NCI-H1048 (cell line): ENCODE measurements at places on chromosomes 7 and 10.

DNA sequence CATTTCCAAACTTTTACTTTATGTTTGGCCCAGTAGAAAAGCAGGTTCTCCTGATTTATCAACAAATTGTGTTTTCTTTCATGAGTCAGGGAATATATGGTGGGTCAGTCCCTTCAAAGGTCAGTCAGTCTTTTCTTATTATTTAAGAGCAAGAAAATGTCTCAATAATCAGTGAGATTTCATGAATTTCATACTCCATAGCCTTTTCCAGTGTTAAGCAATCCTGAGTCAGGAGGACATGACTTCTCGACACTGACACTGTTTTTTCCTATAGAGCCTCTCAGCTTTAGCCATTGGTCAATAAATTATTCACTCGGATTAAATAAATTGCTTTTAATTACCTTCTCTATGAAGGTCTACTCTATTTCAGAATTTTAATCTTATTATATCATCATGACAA, 334.5 kb downstream of the SORCS1 start:
- no peak for DNase-seq

- DNase-seq: peak; percentile 8
Measured at GRCh38 chr7:99844328-99844727, 16.5 kb downstream of the CYP3A43 start.

GRCh38 chr7:53900856-53901528, 641.2 kb upstream of the VSTM2A start:
- DNase-seq: no peak

GRCh38 chr7:26987338-26987737, 108.5 kb downstream of the HOXA1 start:
- no peak for DNase-seq

DNA sequence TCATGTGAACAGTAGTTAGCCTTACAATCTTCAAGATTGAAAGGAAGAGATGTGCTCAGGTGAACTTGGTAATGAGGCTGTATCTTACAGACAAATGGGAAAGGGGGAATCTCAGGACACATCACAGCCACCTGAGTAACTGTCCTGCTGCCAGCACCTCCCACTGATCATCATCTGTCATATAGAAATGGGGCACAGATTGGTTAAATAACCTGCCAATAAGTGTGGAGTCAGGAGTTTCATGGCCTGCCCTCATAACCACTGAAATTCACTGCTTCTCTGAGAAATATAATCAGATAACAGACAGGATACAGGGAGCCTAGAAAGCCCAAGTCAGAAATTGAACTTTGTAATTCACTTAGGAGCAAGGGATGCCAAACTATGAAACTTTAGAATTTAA, 64.9 kb upstream of the TAS2R16 start:
- DNase-seq: no peak

- DNase-seq: no peak
Measured at GRCh38 chr7:134823400-134823799, 44.0 kb downstream of the CALD1 start.

DNA sequence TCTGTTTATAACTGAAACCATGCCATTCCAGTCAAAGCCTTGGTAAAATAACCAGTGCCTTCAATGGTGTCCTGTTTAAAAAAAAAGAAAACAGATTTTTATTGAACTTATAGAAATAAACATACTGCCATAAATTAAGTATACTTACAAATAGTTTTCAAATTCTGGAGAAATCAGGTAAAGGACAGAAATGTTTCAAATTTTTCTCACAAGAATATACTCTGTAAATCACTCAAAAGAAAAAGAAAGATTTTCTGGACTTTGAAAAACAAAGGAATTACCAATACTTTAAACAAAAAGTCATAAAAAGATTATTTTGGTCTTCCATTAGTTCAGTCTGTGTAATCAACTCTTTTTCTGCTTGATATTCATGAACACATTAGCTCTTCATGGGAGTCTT, 23.9 kb downstream of the MRPL32 start:
- no peak for DNase-seq

DNA sequence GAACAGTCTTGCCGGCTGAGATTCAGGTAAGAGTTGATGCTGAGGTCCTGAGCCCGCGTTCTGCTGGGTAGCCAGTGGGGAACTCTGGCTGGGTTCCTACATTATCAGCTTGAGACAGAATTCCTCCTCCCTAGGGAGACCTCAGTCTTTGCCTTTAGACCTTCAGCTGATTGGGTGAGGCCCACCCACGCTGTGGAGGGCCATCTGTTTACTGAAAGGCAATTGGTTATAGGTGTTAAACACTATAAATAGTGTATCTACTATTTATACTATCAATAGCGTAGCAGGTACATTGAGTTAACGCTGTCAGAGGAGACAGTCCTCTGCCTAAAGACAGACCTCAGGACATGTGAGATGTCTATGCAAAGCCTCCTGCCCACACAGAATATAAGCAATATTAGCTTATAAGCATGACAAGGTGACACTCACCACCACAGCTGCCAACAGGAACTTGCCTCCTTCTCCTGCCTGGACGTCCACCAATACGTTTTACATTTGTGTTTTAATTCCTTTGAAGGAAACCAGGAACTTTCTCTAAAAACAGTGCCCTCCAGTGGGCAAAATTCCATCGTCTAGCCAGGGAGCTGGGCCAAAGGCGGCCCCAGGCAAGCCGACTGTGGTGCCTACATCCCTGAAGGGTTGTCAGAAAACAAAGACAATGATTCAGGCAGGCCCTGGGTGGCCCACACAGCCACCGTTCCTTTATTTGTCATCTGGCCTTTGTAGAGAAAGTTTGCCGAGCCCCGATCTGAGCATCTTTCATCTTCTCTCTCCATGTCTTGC, 58.8 kb downstream of the INSIG1 start:
- no peak for DNase-seq

DNA sequence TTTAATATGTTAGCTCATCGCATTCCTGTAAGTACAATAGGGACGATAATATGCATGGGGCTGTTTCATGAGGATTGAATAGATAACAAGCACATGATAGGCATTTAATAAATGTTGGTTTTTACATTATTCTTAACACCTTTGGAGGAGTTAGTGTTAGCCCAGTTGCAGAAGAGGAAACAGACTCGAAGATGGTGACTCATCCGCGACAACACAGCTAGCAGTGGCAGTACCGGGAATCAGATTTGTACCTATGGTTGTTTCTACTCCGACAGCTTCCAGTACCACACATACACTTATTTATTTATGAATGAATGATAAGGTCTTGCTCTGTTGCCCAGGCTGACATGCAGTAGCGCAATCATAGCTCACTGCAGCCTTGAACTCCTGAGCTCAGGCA, 2.9 kb downstream of the LRMDA start:
- no peak for DNase-seq

DNA sequence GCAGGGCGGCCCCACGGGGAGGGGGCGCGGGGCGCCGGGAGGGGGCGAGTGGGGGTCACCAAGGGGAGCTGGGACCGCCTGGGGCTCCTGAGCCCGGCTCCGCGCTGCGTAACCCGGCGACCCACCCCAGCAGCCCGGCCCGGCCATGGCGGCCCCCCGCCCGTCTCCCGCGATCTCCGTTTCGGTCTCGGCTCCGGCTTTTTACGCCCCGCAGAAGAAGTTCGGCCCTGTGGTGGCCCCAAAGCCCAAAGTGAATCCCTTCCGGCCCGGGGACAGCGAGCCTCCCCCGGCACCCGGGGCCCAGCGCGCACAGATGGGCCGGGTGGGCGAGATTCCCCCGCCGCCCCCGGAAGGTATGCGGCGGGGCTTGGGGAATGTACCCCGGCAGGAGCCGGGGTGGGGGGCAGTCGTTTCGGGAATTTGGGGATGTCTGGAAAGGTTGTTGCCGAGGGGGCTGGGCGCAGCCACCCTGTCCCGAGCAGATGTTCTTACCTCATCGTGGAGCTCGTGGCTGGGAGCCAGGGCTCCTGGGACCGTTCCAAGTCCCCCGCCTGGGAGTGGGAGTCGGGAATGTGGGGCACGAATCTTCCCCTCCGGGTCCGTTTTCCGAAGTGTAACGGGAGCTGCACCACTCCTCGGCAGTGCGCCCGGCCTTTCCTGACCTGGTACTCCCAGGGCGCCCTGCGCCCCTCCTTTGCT, 431 bp downstream of the ZYX start:
- DNase-seq: no peak

DNA sequence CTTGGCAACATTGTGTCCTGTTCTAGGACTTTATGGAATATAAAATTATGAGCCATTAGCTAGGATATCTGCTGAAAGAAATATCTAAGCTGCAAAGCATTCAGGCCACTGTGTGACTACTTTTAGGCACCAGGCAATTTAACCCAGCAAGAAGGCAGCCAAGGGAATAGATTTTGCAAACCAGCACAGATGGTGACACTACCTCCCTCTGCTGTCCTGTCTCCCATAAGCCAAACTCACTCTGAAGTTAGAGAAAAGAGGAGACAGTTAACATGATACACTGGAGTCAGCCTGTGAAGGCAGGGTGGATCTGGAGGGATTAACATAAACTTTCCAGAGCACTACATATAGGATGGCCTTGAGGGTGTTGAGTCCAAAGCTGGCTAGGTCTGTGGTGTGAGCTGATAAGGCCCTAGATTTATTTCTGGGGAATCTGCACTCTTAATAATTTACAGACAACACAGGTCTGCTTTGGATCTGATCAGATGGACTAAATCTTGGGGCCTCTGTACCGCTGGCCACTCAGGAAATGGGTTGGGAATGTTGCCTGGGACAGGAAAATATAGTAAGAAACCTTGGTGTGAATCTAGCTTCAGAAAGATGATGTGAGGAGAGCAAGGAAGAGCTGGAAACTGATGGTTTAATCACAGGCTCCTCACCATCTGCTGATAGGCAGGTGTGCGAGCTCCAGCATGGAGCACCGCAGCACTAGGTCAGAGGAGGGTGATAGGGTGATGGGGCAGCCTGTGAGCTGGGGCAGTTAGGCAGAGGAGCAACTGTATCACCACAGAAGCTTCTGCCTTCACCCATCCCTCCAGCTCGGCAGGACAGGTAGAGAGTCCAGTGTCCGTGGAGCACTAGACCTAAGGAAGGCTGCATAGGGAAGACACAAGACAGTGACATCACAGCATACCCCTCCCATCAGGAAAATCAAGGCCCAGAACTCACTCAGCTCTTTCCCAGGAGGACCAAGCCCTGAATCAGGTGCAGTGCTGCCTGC, 229.9 kb upstream of the PRSS1 start:
- no peak for DNase-seq

- no peak for DNase-seq
Measured at GRCh38 chr7:105849122-105849855, 27.1 kb downstream of the ATXN7L1 start.

DNA sequence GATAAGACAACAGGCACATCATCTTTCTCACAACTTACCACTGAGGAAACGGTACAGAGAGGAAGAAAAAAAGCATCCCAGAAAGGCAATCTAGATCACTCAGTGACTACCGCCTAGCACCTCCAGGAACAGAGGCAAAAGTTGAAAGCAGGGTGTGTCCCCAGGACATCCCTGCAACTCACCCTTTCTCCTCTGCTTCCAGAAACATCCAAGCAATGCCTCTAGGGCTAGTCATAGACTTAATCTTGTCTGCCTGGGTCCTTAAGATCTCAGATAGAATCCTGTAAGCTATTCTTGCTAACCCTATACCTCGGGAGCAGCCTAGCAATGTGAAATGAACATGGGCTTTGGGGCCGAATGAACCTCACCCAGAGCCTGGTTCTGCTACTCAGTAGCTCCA, 18.8 kb upstream of the PDCD4 start:
- no peak for DNase-seq

GRCh38 chr7:36984041-36984521, 259.8 kb upstream of the AOAH start:
- no peak for DNase-seq

DNA sequence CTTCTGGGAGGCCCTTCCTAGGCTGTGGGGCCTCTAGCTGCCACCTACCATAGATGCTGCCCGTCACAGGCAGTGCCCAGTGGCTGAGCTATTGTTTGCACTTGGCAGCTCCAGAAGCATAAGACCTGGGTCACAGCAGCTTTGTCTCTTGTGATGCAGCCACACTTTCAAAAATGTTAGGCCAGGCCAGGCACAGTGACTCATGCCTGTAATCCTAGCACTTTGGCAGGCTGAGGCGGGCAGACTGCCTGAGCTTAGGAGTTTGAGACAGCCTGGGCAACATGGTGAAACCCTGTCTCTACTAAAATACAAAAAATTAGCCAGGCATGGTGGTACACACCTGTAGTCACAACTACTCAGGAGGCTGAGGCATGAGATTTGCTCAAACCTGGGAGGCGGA, 9.5 kb upstream of the KAZALD1 start:
- no peak for DNase-seq

DNA sequence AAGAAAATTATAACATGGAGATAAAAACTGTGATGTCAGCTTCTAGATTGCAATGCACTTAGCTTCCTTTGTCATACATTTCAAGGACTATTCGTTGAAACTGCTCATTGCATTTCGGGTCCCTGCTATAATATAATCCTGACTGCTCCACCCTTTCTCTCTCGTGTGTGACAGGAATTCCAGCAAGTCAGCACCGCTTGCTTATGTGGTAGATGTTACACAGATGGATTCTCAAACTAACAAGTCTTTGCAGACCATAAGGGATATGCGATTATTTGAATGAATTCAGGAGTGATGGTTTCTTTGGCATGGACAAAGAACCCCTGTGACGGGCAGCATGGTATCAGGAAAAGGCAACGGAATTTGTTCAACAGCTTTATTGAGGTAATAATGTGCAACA, 184.0 kb downstream of the GRID1 start:
- DNase-seq: no peak

DNA sequence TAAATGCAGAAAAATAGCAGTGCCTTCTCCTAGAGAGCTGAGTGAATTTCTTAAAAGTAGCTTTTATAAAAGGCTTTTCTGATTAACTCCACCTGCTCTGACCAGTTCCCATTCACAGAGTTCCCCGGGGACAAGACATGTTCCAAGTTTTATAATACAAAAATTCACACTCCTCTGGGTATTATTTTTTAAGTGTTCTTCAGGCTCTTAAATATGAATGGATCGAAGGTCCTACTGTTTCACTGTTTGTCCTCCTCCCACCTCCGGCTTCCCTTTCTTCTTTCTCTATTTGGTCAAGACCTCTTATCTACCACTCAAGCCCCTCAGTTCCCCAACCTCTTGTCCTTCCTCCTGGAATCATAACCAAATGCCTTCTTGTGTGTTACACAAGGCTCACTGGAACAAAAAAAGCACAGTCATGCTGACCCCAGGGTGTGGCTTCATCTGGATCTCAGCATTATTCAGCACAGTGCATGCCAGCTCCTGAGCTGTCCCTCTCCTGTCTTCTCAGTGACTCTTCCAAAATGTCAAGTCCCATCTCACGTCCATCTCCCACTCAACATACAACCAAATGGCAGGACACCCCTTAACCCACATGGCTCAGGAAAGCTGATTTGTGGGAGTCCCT, 222.4 kb downstream of the SORCS1 start:
- DNase-seq: no peak

DNA sequence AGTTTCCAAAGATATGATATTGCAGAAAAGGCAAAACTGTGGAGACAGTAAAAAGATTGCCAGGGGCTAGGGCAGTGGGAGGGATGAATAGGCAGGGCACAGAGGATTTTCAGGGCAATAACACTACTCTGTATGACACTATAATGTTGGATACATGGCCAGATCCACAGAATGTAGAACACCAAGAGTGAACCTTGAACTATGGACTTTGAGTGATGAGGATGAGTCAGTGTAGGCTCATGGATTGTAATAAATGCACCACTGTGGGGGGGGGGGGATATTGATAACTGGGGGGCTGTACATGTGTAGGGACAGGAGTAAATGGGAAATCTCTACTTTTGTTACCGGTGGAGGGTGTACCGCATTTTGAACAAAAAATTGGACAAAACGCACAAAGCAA, 77.4 kb downstream of the ALOX5 start:
- no peak for DNase-seq
